ENCODE measurements at places on chromosomes 7 and 10.

DNA sequence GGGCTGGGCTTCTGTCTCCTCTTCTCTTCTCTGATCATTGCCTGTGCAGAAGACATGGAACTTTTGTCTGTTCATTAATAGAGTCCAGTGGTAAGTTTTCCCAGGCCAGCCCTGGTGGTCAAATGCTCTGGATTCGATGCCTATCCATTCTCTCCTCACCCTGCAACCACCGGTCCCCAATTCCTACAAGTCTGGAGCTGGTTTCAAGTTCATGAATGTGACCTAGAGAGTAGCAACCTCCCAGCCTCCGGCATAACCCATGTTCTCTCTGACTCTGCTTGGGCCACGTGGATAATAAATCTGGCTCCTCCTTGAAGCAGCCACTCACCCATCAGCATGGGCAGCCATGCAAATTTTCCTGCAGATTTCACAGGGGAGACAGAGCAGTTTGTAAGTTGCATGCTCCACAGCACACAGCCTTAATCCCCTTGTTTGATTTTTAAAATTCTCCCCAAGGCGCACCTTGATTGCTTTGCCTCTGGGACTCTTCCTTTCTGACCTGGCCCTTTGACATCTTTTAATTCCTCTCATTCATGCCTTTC lies 37.3 kb upstream of the PDZD8 start:
- DNase-seq, result peak; percentile 13

DNA sequence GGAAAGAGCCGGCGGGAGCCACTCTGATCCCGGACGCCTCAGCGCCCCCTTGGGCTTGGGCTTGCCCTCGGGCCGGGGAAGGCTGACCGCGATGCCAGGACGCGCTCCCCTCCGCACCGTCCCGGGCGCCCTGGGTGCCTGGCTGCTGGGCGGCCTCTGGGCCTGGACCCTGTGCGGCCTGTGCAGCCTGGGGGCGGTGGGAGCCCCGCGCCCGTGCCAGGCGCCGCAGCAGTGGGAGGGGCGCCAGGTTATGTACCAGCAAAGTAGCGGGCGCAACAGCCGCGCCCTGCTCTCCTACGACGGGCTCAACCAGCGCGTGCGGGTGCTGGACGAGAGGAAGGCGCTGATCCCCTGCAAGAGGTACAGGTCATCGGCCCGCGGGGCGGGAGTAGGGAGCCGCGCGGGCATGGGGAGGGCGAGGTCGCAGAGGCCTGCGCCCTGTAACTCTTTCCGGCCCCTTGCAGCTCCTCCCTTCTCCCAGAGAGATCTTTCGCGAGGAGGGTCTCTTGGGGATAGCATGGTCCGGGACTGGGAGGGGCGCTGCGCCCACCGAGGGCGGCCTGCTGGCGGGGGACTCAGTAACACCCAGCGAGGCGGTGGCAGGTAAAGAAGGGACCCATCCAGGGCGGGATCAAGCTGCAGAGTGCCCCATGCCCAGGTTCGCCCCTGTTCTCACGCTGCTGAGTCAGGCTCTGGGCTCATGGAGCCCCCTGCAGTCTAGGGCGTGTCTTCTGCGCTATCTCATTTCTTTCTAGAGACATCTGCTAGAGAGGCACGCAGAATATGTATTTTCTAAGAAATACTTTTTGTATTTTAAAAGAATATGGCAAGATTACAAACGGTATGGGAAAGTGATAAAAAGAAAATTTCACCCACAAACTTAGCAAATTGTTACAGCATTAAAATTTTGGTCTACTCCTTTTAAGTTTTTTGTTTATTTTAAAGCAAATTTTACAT lies 687 bp downstream of the EPDR1 start:
- DNase-seq, result peak; percentile 56

DNA sequence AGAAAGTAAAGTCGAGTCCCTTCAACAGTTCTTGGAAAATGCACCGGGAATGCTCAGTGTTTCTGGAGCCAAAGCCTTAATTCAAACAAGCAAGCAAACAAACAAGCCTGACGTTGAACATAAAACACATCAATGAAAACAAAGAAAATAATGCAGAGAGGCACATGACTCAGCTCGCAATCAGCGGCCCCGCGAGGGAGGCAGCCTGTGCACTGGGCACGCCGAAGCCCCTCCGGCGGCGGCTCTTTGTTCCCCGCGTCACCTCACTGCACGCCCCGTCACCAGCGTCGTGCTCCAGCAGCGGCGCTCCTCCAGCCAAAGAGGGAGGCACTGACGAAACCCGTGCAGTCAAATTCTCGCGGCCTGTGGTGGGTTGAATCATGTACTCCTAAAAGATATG lies 151.5 kb downstream of the DNAJB6 start:
- no peak for DNase-seq

- no peak for DNase-seq
Observed at GRCh38 chr10:17256627-17257026, 28.6 kb downstream of the VIM start.

DNA sequence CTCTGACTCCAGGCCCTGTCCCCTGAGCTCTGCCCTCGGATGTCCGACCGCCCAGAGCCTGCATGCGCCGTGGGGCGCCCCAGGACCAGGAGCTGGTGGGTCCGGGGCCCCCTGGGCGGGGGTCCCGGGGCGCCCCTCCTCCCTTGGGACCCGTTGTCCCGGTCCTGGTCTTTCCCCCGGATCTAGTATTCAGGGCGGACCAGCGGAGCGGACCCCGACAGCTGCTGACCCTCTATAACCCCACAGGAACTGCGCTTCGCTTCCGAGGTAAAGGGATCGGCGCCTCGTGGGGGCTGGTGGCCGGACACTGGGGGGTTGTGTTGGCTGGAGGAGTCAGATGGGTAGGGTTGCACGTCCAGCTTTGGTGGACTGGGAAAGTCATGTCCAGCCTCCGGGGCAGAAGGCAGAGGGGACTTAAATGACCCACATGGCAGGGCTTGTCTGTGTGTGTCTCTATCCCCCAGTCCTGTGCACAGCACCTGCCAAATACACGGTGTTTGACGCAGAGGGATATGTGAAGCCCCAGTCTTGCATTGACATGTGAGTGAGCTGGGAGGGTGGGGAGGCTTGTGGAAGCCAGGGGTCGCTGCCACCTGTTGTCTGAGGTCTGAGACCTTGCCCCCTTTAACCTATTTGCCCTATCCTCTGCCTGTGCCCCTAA lies 520 bp downstream of the MOSPD3 start:
- peak; percentile 38 for DNase-seq

GRCh38 chr10:131573707-131574106 lies 262.2 kb upstream of the TCERG1L start:
- DNase-seq, result no peak

DNA sequence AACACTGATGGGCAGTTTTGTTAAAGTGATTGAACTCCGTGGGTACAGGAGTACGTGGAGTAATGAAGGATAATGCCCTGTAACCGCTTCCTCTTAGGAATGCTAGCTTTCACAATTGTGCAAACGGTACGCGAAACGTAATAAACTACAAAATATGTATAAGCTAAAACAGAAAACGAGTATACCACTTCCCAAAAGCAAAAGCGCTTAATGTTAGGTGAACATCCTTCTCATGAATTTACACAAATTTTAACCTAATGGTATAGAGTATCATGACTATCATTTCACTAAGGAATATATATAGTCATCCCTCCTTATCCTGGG lies 395 bp upstream of the ZNF25 start:
- DNase-seq, result no peak

DNA sequence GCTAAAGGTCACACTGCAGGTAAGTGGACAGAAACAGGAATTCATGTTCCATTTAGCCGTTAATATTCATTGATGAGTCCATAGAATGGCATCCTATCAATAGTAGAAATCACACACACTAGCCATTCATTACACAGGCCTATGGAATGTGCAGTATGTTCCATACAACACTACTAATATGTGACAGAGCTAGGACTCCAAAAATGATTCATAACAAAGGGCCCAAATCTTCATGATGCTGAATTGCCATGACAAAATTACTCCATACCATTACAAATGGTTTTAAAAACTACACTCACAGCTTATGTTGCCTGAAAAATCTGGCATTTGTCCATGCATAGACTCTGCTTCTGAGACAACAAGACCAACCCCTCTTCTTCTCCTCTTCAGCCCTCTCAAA lies 549.1 kb downstream of the XPNPEP1 start:
- no peak for DNase-seq

DNA sequence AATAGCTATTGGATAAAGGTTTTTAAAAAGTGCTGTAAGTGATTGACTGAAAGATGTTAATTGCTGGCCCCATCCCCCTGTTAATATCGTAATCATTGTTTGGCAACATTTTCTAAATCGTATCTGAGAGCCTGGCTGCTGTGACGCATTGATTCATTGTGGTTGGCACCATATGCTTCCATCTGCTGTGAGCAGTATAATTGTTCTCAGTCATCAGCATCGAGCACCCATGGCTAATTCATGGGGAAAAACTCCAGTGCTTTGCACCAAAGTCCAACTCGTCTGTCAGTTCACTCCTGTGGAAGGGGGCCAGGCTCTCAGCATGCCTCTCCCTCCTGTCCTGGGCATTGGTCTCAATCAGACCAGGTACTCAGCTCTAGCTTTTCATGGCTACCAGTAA lies 205.2 kb downstream of the STK31 start:
- no peak for DNase-seq

GRCh38 chr7:65250697-65251395 lies 122.8 kb upstream of the ZNF92 start:
- no peak for DNase-seq

DNA sequence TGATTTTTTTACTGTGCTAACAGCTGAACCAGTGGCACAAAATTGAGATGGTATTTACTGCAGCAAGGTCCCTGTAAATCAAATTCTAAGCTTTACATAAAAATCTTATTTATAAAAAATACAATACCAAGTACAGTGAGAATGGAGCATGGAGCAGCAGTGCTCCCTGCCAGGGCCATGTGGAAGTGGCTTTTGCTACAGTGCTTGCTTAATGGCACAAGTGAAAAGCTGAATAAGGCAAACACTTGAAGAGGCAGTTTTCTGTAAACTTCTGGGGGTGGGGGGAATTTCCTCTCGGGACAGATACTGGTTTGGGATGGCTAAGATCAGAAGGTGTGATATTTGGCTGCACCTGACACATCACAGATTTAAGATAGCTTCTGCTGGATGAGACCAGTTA lies 27.5 kb downstream of the AP3M1 start:
- DNase-seq, result no peak

DNA sequence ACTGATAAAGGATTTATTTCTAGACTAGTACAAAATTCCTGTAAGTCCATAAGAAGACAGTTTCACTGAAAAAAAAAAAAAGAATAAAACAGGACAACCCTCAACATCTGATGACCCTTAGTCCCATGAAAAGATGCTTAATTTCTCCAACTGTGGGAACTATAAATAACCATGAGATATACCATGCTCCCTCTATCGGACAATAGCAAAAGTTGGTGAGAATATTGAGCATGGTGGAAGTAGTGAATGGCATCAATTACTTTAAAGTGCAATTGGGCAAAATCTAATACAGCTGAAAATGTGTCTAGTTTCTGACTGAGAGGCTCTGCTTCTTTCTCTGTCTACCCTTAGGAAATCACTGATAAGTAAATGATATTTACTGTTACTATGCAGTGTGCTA lies 348.8 kb downstream of the SUGCT start:
- no peak for DNase-seq

GRCh38 chr10:6019010-6019782 lies 41.9 kb upstream of the IL15RA start:
- no peak for DNase-seq

DNA sequence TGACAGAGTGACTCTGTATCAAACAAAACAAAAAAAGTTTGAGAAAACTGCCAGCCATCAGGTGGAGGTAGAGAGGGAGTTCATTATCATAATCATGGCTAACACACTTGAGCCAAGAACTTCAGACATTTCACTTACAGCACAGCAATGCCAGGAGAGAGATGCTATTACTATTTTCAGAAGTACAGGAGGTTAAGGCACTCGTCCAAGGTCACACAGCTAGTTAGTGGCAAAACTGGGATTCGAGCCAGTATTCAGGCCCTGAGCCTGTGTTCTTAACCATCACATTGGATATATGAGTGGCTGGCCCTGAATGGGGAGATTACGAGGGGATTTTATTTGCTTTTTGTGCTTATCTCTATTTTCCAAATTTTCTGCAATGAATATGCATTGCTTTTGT lies 24.8 kb upstream of the UNC5B start:
- DNase-seq, result no peak

- DNase-seq, result no peak
Observed at GRCh38 chr10:8817299-8817698, 762.8 kb downstream of the GATA3 start.

DNA sequence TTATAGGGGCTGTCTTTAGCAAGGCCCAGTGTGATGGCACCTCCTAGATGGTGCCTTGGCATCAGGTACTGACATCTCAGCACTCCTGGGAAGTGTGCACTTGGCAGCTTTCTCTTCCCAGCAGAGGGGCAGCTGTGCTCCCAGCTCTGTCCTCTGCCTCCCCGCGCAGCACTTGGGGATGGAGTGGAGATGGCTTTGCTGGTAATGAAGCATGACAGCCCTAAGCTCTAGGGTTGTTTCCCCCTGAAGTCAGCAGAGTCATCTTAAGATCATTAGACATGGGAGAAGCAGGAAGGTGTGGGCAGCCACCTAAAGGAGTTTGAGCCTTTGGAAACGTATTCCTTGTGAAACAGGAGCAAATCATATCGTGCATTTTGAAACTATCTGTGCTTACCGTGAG lies 46.7 kb downstream of the HTRA1 start:
- no peak for DNase-seq

GRCh38 chr7:133948588-133948987 lies 178.6 kb upstream of the LRGUK start:
- no peak for DNase-seq

GRCh38 chr7:3064067-3064466 lies 20.4 kb upstream of the CARD11 start:
- no peak for DNase-seq

DNA sequence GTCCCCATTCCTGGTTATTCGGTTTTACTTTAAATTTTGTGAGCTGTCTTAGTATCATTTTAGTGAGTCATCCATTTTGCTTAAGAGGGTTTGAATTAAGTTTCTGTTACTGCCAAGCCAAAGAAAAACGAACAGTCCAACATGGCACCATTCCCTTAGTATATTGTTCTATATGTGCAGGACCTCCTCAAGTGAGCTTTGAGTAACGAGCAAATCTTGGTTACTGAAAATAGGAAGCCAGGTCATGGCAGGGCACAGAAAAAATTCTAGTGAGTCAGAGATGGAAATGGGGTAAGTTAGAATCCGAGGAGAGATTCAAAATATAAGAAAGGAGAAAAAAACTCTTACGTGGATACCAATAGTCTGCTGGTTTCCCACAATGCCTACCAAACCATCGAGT lies 292.9 kb downstream of the BAMBI start:
- no peak for DNase-seq

- no peak for DNase-seq
Observed at GRCh38 chr10:129369566-129369965, 97.5 kb upstream of the MGMT start.

- no peak for DNase-seq
Observed at GRCh38 chr10:96276831-96277230, 5.5 kb upstream of the BLNK start.

DNA sequence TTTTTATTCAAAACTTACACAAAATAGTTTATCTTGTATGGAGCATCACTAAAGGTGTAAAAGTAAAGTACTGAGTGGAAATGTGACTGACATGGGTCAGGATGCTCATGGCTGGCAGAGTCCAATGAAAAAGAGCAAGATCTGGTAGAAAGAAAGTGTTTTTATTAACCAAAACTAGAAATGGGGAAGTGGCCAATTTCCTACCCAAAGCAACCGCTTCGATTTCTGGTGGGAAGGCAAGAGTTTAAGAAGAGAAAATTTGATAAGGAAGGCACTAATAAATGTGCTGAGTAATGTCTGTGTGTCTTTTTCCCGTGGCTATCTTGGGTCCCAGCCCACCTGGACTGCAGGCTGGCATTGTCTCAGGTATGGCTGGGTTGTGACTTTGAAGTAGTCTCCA lies 277.7 kb downstream of the ANKRD7 start:
- DNase-seq, result no peak

- DNase-seq, result peak; percentile 84
Observed at GRCh38 chr7:98841179-98841997, 28.4 kb downstream of the TMEM130 start.

Measured in nephron progenitor cell (in vitro differentiated cells).